ENCODE measurements at places on chromosomes 6 and 20.

- DNase-seq = no peak
These were observed 47.4 kb downstream of the SLC23A2 start for GRCh38 chr20:4953881-4954280.

GRCh38 chr6:117685359-117685758 lies 10.1 kb downstream of the NUS1 start:
- DNase-seq = no peak

DNA sequence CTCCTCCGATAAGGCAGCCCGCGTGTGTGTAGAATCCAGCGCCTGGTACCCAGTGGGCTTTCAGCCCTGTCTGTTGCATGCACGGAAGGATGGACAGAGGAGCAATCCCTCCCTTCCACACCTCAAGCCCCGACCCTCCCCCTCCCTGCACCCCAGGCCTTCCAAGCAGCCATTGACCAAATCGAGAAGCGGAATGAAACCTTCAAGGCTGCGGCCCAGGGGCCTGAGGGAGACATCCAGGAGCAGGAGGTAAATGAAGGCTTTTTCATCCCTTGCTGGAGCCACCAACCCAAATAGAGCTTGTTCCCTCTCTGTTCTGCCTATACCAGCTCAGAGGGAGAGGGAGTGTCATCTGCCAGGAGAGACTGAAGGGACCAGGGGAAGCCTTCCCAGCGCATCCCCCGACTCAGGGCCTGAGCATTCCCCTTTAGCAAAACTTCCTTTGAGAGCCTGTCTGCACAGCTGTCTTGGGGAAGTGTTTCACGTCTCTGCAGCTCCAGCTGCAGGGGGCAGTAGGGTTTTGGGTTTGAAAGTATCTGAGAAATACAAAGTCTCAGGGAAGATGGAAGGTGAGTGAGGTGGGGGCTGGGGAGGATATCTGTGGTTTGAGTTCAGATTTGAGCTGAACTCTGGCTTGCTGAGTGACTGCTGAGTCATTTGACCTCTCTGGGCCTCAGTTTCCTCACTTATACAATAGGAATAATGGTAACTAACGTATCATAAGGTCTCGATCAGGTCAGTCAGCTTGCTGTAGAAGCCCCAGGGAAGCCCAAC lies 16.1 kb downstream of the FGD2 start:
- peak; percentile 73 for DNase-seq

GRCh38 chr6:130815200-130816071 lies 11.8 kb upstream of the SMLR1 start:
- no peak for DNase-seq

- DNase-seq = peak; percentile 12
These were observed 1.5 kb downstream of the MAFB start for GRCh38 chr20:40687384-40688128.

- no peak for DNase-seq
These were observed 92.0 kb upstream of the SRSF6 start for GRCh38 chr20:43365691-43366090.

DNA sequence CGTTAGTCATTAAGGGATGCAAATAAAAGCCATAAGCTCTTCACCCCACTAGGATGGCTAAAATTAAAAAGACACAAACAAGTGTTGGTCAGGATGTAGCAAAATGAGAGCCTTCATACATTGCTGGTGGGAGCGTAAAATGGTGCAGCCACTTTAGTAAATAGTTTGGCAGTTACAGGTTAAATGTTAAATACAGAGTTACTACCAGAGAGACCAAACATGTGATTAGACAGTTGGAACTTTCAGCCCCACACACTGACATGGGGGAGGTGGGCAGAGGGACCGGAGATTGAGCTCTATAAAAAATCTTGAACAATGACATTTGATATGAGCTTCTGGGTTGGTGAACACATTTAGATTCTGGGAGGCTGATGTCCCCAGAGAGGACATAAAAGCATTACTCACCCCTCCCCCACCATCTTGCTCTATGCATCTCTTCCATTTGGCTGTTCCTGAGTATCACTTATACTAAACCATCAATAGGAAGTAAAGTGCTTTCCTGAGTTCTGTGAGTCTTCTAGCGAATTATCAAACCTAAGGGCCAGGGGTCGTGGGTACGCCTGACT lies 20.4 kb upstream of the ZNF318 start:
- no peak for DNase-seq

- DNase-seq = no peak
These were observed 12.0 kb upstream of the ABRACL start for GRCh38 chr6:139016337-139017213.

DNA sequence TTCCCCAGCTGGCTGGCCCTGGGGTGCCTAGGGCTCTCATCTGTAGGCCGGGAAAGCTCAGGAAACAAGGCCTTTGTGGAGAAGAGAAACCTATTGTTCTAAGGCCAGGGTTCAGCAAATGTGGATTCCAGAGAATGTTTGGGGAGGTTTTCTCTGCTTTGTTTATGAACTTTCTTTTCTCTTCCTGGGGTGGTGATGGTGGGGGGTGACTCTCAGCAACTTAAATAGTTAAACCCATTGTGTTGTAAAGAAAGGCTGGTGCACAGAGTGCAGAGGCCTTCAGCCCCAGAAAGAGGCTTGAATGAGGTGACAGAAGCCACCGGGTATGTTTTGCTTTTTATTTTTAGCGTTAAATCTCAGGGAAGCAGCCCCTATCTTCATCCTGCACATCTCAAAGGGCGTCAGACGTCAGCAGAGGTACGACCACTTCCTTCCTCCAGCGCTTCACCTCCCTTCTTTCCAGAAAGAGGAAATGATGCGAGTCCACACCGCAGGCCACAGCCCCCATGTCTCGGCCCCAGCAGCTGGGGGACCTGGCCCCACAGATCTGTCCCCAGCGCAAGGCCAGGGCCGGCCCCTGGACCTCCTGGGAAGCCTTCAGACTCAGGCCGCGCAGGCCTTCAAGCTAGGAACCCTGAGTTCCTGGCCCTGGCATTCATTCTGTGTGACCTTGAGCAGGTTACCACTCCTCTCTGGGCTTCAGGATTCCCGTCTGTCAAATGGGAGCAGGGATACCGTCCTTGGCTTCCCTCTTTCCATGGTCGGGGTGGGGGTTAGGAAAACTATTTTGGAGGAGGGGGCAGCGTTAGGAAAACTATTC lies 605 bp upstream of the PPP1R16B start:
- DNase-seq = peak; percentile 83

- DNase-seq = no peak
These were observed 375.2 kb upstream of the MARCKS start for GRCh38 chr6:113481910-113482309.

- no peak for DNase-seq
These were observed 157.5 kb downstream of the TINAG start for GRCh38 chr6:54465649-54466300.

GRCh38 chr6:35747877-35748276 lies 11.0 kb downstream of the ARMC12 start:
- no peak for DNase-seq

- no peak for DNase-seq
These were observed 100.5 kb downstream of the LMBRD1 start for GRCh38 chr6:69696273-69696672.

- DNase-seq = no peak
These were observed 527.7 kb downstream of the ADGRB3 start for GRCh38 chr6:69162811-69163210.

- peak; percentile 33 for DNase-seq
These were observed 18.0 kb downstream of the KLHL31 start for GRCh38 chr6:53647462-53648094.

- DNase-seq = no peak
These were observed 143.7 kb downstream of the ZDHHC14 start for GRCh38 chr6:157524735-157525134.

DNA sequence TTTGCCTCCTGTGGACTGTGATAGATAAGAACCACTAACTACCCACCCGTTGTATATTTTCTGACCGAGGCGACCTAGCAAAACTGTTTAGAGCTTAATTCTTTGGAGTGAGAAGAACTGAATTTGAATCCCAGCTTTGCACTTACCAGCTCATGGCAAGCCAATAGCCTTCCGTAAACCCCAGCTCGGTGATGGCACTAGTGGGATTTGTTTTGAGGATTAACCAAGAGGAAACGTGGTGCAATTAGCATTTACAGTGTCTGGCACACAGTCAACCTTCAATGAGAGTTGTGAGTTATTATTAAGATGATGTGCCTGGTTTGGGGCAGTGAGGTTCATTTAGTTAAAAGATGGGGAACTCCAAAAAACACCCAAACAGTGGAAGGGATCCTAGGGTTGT lies 12.3 kb upstream of the DSP start:
- no peak for DNase-seq

DNA sequence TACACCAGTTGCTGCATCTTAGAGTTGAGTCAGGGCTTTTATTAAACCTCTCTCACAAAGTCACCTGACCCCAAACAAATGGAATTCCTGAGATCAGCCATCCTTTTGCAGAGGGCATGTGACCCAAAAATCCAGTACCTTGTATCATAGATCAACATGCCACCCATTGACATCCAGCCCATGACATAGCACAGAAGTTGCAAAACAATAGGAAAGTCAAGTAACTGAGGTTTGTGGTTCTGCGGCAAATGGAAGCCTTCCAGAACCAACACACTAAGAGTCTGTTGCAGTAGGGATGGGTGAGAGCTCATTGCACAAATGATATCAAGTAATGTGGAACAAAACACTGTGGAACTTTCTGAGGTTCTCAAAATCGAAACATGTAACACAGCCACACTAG lies 111.2 kb downstream of the PDE7B start:
- no peak for DNase-seq

DNA sequence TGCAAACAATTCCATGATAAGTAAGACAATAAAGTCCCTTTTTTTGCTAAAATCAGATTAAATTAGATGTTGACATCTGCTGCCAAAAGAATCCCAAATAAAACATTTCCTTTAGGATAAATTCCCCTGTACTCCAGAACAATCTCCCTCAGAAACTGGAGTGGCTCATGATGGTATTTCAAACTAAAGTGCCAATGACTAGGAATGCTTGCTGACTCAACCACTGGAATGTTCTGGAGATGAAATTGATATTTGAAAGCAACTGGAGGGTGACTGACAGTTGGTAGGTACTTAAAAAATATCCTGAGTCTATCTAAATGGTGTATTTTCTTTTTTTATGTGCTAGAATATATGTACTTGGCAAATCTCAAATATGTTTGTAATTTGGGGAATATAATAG lies 350.1 kb upstream of the TSHZ2 start:
- DNase-seq = no peak

DNA sequence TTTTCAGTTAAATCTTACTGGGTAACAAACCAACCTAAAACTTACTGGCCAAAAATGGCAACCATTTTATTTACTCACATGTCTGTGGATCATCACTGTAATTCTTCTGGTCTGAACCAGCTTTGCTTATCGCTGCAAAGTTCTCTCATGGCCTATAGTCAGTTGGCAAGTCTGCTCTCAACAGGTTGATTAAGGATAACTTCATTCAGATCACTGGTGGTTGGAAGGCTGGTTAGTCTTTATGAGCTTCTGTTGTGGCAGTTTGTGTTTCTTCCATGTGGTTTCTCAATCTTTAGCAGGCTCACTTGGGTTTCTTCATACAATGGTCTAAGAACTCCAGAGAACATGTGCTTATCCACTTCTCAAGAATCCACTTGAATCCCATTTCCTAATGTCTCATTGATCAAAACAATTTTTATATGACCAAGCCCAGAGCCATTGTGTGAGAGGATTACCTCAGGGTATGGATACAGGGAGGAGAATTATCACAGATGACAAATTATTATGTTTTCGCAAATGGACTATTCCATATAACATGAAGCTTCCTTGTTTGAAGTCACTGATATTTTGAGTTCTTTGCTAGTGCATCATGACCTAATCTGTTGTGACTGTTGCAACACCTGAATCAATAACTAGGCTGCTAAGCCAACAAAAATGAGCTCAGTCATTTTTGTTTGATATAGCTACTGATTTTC lies 155.4 kb upstream of the BMP2 start:
- DNase-seq = no peak

DNA sequence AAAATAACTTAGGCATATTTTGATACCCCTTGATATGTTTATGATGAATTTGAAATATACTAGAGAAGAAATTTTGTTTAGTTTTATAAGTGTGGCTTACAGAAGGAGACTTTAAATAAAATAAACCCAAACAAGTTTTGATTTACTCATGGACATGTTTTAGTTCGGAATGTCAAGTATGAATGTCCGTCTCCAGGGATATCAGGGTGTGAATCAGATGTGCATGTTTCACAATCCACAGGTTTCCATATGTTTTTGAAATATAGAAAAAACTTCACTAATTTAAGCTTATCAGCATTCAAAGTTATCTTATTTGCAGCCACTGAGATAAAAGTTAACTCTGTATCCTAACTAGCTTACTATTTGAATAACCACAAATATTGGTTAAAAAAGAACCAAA lies 51.5 kb downstream of the PLCB1 start:
- no peak for DNase-seq

GRCh38 chr6:43009124-43009523 lies 4.6 kb downstream of the MEA1 start:
- DNase-seq = peak; percentile 35

DNA sequence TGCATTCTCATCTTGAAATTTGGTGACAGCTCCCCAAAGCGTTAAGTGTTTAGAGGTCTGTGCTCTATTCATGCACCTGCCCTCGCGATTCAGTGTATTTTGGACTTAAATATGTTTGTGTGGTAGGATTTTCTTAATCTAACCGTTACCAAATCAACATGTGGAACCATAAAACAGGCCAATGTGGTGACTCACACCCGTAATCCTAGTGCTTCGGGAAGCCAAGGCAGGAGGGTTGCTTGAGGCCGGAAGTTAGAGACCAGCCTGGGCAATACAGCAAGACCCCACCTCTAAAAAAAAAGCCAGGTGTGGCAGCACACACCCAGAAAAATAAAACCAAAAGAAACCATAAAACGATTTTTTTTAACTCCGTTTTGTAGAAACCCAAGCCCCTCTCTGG lies 31.5 kb downstream of the PYGB start:
- DNase-seq = no peak

DNA sequence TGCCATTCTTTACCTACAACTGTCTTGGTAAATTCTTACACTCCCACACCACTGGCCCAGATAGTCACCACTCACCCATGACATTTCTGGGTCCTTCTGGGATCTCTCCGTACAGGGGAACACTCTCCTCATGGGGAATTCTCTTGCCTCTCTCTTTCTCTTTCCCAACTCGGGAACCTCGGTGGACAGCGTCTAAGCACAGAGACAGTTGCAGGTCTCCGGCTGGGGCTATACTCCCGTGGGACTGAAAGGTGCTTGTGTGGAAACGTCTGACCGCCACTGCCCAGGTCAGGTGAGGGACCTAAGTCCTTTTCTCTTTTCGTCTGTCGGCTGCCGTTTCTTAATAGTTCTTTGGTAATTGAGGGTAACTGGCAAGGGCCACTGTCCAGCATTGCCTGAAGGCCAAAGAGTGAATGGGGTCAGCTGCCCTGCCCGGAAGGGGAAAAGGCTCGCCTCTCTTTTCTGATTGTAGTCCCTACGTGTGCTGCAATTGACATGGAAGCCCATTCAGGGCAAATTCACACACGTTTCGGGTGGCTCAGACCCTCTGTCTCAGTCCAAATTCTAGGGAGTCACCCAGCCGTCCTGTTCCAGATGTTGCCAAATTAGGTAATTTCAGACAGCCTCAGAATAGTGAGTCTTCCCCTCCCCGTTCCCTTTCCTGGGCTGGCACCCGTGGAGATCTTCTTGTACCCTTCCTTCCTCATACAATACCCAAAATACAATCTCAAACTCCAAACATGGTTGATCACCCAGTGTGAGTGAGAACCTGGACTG lies 31.2 kb upstream of the RIPK1 start:
- DNase-seq = no peak

- no peak for DNase-seq
These were observed 92.6 kb upstream of the CLVS2 start for GRCh38 chr6:122903266-122903915.

All from stimulated activated naive CD8-positive, alpha-beta T cell treated with anti-CD3 and anti-CD28 coated beads, Interleukin-15, Interleukin-2, amounts not matched to agents 100 U/mL and 50 U/mL, for 24 hours (primary cell).